ENCODE measurements at places on chromosomes 1 and 21.
A peak's percentile ranks its signal among the peaks of the same experiment; 100 is the strongest.

GRCh38 chr1:223087291-223088255 is 55.5 kb downstream of the TLR5 start:
- DNase-seq = no peak

GRCh38 chr1:42777852-42778251 is 6.9 kb upstream of the TMEM269 start:
- DNase-seq = peak; percentile 56

- DNase-seq = no peak
Measured at GRCh38 chr1:42817440-42817767, 207 bp upstream of the SVBP start.

DNA sequence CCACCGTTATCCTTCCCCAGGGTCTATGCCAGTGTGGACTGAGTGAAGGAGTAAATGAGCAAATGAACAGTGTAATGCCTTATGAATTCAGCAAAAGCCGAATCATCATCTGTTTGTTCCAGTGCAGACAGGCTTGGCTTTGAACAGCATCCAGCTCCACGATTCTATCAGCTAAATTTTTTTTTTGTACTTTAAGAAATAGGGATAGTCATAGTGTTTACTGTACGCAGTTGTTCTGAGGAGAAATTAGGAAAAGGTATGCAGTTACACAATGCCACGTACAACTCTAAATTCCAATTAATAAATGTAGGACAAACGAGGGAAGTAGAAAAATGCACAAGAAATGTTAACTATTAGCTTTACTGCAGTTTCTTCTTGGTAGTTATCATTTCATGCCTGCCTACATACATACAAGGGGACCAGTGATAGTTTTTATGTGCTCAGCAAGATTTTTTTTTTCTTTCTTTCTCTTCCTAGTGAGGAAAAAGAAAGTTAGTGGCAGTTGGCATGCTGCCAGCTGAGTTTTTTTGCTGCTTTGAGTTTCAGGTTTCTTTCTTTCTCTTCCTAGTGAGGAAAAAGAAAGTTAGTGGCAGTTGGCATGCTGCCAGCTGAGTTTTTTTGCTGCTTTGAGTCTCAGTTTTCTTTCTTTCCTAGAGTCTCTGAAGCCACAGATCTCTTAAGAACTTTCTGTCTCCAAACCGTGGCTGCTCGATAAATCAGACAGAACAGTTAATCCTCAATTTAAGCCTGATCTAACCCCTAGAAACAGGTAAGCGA is at the start of gene IFI44L:
Gene IFI44L, plus strand, starts transcription at position 646 of the 777 bp plus-strand sequence. CDS start 7,468 bp downstream, outside the sequence.
- peak; percentile 88 for DNase-seq

GRCh38 chr1:54100500-54100899 is 47.1 kb downstream of the TCEANC2 start:
- DNase-seq = no peak

GRCh38 chr1:7402548-7402850 is 368.6 kb upstream of the VAMP3 start:
- no peak for DNase-seq

DNA sequence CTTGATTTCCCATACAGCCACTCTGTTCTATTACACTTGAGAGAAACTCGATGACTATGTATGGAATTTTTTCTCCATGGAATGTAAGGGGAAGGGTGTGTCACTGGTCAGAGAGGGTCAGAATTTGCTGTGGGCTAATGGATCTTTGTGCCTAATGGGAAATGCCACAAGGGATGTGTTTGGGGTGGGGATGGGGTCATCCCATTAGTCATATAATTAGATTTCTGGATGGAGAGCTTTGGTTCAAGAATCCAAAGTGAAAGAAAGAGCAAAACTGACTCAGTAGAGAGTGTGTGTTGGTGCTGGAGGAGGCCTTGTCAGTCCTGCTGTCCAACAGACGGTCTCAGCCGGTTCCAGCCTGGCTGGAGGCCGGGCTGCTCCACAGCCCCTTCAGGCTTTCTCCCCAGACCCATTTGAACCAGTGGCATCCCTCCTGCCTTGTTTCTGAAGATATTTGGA is 86.4 kb downstream of the LAMC2 start:
- DNase-seq = peak; percentile 91

DNA sequence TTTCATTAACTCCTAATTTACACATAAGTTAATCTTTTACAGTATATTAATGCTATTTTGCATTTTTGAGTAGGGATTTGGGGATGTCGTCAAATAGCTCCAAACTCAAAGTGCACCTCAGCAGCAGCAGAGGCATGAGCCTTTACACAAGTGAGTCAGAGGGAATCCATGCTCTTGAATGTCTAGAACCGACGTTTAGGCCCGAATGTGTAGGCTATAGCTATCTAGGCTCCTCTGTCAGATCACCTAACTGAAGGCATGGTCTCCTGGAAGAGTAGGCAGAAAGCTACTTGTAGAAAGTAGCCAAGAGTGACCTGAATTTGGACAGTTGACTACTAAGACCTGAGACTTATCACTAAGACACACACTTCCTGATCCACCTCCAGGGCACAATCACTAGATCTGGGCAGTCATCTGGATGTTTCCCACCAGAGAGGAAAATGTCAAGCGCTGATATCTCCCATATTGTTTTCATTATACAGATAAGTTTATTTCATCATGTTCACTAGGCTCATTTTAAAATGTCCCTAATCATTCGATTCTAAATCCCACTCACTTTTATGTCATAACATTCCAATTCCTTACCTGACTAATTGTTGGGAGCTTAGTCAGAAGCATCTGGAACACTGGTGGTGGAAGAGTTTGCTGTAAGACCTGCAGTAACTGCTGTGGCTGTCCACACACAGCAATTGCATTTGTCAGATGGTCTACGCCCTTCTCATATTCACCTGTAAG is 15.3 kb downstream of the TOMM20 start:
- DNase-seq = no peak

DNA sequence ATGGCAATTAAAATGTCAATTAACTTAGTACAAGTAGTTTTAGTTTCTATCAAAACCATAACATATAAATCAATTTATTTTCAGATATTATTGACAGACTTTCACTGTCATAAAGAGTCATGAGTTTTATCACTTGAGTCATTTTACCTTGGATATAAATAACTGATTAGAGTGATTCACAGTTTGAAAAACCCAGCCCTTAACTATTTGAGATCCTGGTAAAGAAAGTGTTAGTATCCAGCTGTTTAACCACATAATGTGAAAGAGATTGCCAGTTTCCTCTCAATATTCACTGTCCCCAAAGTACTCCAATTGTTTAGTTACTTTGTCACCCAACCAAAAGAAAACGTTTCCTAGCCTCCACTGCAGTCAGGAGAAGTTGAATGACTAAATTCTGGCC is 91.3 kb downstream of the UCHL5 start:
- DNase-seq = no peak

DNA sequence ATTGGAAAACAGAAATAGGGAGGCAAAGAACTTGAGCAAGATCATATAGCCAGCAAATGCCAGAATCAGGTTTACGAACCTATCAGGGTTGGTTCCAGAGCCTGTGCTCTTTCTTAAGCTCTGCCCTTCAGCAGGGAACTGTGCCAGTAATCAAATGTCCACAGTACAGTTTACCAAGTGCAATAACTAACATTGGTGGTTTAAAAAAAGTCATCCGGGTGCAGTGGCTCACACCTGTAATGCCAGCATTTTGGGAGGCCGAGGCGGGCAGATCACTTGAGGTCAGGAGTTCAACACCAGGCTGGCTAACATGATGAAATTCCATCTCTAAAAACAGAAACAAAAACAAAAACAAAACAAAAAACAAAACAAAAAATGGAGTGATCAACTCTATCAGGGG is 182.7 kb downstream of the LMX1A start:
- no peak for DNase-seq

- DNase-seq = no peak
Measured at GRCh38 chr1:90783181-90783580, 66.1 kb upstream of the BARHL2 start.

DNA sequence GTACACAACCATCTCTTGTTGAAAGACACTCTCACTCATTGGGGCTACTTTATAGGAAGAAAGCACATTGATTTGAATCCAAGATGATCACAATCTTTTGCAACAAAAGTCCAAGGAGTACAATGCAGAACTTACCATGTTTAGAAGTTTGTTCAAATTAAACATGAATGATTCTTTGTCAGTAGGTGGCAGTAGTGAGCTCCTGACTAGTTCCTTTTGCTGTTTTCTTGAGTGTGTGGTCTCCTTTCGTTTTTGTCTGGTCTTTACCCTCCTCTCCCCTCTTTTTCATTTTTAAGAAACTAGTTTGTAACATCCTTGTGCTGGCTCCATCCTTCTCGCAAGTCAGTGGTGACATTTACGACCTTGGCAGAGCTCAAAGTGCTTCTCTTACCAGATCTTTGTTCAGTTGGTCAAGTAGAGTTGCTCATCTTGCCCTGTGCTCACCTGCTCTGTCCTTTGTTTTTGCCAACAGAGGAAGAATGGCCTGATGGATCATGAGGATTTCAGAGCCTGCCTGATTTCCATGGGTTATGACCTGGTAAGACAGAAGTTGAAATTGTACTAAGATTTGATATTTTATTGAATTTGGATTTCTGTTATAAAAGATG is 35.7 kb upstream of the MTR start:
- peak; percentile 61 for DNase-seq

GRCh38 chr21:14864211-14865021 is 200.4 kb downstream of the NRIP1 start:
- peak; percentile 84 for DNase-seq

DNA sequence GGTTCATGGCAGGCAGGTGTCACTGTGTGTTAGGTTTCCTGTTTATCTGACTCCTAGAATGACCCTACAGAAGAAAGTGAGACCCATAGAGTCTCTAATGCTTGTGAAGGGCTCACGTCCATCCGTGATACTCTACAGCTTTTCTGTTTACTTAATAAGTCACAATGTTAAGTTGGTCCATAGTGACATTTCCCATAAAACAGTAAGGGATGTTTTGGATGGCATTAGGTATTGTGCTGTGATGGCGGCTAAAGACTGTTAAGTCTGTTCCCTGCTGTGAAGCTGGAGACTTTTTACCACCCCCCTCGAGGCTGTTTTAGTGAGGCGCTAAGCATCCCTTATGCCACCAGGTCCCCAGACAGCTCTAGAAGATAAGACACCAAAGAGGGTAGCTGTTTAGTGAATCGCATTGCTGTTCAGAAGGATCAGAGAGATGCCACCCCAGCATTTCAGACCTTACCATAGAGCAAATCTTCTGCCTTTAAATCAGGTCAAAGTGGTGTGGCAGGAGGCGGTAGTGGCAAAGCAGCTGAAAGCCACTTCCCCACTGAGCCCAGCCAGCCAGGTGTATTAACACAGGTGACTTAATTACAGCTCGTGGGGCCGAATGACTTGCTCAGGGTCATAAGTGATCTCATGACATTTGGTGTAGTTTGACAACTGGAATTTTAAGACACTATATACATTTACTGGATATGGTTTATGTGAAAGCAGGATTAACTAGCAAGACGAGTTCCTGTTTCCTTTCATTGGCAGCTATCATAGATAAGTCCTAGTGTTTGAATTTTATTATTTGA is 25.0 kb downstream of the SLC37A1 start:
- DNase-seq = no peak

GRCh38 chr1:1942753-1943656 is 23.9 kb upstream of the TMEM52 start:
- DNase-seq = no peak

- no peak for DNase-seq
Measured at GRCh38 chr1:110781525-110781924, 91.4 kb upstream of the CD53 start.

DNA sequence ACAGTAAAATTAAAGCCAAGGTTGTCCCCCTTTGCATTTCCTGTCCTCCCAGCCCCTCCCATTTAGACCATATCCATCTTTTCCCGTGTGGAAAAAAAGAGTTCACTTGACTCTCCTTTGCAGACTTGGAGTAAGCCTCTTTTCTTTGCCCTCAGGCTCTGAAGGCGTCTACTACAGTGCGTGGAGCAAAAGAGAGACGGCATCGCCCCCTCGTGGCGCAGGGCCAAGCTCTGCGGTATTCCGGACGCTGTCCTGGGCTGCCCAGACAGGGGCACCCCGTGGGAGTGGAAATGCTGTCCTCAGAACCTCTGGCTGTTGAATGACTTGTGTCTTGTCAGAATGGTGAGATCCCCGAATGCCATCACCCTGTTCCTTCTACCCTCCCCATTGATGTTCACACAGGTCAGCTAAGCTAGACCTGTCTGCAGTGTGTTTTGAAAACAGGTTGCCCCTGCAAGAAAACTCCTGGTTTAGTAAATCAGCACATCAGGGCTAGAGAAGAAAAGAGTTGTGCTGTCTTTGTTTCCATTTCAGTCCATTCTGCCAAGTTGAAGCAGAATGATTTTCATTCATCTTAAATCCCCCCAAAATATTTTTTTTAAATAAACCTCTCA is 12.3 kb upstream of the GJA8 start:
- DNase-seq = peak; percentile 22

DNA sequence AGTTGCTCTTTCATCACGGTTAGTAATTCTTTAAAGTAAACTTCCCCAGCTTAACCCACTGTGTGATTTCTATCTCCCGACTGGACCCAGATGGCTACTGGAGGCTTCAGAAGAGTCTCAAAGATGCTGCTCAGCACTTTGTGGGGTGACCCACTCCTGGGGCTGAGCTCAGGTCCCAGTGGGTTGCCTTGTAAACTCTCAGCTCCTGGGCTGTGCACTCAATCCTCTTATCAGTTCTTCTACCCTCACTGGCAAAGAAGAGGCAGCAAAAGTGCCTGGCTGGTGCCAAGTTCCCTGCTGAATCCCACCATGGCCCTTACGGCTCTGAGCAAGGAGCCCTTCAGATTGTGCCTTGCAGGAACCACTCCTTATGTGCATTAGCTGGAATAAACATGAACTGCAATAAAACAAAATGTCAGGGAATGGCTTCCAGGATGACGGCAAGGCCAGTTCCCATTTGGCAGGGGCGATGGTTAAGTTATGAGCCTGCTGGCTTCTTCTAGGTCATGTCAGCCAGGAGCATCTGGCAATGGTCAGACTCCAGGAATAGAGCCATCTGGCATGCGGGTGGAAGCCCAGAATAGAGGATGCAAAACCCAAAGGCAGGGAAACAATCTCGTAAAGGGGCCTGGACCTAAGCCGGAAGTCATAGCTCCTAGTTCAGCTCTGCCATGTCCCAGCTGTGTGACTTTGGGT is 6.8 kb downstream of the MYOC start:
- DNase-seq = peak; percentile 86

DNA sequence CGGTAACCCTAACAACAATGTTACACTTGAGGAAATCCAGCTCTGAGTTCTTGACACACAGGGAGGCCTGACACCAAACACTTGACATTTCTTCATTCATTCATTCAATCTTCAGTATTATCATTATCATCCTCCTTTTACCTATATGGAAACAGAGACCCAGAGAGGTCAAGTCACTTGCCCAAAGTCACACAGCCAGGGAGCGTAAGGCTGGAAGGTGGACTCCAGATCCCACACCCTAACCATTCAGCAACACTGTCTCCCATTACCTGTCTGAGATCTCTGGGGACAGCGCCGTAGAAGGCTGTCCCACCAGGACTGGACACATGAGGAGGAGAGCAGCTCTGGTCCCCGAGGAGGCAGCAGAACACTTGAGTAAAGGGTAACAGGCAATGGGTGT is 101.4 kb downstream of the SYF2 start:
- DNase-seq = no peak

- DNase-seq = no peak
Measured at GRCh38 chr1:243434594-243434993, 178.8 kb downstream of the SDCCAG8 start.

GRCh38 chr21:14672466-14672865 is 126.4 kb upstream of the SAMSN1 start:
- no peak for DNase-seq

Measured in fibroblast of mammary gland (primary cell).